ENCODE measurements at places on chromosomes 2 and 18.

DNA sequence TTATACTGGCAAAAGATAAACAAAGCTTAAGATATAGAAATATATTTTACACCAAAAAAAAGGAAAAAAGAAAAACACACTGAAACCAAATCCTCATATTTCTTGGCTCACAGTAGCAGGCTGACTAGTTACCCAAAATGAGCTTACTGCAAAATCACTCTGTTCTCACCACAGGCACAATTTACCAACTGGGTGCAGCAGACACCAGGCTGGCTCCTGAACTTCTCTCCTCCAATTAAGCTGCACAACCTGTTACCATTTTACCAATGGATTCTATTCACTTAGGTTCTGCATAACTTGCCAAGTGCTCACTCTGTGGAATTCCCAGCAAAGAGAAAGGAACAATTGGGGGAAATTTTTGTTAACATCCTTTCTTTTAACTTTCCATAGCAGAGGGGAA lies 679.3 kb downstream of the ZEB2 start:
- DNase-seq = no peak

GRCh38 chr18:46060359-46060841 lies 11.7 kb downstream of the PSTPIP2 start:
- no peak for DNase-seq

DNA sequence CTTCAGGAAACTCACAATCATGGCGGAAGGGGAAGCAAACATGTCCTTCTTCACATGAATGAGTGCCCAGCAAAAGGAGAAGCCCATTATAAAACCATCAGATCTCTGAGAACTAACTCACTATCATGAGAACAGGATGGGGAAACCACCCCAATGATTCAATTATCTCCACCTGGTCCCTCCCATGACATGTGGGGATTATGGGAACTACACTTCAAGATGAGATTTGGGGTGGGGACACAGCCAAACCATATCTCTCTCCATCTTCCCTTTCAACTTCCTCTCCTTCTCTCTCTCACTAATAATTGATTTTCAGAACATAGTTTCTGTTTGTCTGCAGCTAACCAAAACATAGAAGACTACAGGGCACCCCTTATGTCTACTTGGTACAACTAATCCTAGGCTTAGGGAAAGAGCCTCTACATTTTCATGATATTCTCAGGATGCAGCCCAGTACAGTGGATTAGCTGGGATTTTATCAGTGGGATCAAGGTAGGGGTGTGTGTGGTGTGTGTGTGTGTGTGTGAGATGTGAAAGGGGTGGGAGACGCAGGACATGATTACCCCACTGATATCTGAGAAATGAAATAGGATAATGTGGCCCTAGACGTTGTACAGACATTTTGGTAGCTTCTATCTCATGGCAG lies 2.8 kb upstream of the ATF2 start:
- DNase-seq = no peak

DNA sequence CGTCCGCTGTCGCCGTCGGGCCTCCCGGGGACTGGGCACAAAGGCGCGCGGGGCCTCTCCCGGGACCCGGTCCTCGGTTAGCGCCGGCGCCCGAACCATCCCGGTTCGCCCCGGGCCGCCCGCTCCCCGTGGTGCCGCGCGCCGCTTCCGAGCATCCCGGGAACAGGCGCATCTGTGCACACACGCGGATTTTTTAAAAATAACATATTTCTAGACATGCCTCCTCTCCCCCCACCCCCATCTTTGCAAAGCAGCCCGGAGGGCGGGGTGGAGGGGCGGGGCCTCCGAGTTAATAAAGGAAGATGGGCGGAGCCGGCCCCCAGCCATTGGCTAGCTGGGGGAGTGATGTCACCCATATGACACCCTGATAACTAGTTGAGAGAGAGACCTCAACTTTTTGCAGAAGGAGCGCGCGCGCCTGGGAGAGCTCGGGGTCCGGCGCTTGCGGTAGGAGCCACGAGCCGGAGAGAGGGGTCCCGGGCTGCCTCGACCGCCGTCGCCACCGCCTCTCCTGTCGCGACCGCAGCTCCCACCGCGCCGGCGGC lies at the start of gene SOX11:
Gene SOX11, plus strand, starts transcription at position 400 of the 545 bp plus-strand sequence. CDS start 338 bp downstream, outside the sequence.
- DNase-seq = no peak

- no peak for DNase-seq
These were observed 464 bp upstream of the SESTD1 start for GRCh38 chr2:179265082-179265510.

DNA sequence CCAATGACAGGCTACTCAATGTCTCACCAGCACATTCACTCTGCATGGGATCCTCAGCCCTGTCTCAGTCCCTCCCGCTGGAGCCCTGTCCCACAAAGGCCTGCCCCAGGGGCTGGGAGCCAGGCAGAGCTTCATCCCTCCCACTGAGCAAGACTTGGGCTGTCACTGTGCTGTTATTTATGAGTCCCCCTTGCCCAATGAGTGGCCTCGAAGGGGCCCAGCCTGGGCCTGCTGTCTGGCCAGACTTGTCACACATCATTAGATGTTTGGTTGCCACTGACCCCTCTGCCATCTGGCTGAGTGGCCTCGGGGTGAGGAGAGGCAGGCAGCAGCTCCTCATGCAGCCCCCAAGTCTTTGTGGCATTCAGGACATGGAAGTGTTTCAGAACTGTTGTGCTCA lies 330.6 kb upstream of the SKOR2 start:
- no peak for DNase-seq

GRCh38 chr2:133768256-133768655 lies 200.0 kb upstream of the NCKAP5 start:
- no peak for DNase-seq

GRCh38 chr2:82852787-82853186 lies 1606.3 kb downstream of the SUCLG1 start:
- no peak for DNase-seq

GRCh38 chr2:176098366-176099158 lies 1.0 kb upstream of the HOXD12 start:
- no peak for DNase-seq

- no peak for DNase-seq
These were observed 543 bp upstream of the MARCHF4 start for GRCh38 chr2:216372761-216373291.

- no peak for DNase-seq
These were observed 316.2 kb downstream of the GBX2 start for GRCh38 chr2:235851828-235852525.

DNA sequence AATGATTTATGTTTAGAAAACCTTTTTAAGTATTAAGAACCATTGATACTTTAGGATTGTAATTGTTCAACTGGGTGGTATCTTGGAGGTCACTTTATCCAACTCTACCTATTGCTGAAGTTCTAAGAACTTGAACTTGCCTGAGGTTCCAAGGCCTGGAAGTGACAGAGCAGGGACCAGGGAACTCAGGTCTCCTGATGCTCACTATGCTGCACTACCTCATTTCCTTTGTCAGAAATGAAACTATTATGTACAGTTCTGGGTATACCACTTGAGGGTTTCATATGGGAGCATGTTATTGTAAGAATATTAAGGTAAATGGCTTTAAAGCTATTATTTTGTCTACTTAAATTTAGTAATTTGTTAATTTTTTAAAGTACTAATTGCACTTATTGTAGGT lies 3.0 kb downstream of the MBD5 start:
- no peak for DNase-seq

GRCh38 chr2:218898109-218898878 lies 17.6 kb downstream of the WNT10A start:
- peak; percentile 61 for DNase-seq

GRCh38 chr2:173059971-173060461 lies 15.6 kb upstream of the MAP3K20 start:
- no peak for DNase-seq

DNA sequence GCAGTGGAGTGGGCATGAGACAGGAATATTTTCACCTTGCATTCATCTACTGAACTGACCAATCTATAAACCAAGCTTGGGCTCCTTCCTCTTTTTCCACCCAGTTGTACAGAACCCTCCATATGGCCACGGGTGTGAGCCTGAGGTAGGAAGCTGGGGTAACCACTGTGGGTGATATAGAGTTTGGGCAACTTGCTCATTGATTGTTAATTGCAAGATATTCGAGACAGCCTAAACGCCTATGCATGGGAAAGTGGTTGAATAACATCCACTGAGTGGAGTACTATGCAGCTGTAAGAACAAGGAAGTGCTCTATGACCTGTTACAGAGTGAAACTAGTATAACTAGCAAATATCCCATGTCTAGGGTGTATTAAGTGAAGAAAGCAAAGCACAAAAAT lies 7.3 kb upstream of the VAPA start:
- DNase-seq = no peak

DNA sequence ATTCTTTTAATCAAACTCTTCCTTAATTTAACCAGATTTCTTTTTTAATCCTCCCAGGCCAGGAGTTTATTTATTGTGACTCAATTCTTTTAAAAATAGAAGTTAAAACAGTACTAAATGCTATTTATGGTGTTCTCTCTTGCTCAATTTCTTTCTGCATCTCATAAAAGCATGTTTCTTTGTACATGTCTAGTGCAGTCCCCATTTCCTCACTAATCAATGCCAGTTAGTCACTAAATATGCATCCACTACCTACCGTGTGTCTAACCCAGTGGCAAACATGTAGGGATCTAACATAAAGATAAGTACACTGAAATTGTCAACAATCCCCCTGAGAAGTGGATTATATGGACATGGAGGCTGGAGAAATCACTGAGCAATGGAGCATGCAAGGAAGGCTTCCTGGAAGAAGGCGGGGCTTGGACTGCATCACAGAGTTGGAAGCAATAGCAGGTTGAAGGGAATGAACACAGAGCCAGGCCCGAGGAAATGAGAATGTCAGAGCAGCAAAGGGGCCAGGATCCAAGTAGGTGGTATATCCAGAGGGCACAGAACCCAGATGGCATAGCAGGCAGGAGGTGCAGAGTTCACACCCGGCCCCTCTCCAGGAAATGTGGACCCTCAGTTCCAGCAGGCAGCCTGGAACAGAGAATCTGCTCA lies 105.3 kb upstream of the FOSL2 start:
- no peak for DNase-seq

DNA sequence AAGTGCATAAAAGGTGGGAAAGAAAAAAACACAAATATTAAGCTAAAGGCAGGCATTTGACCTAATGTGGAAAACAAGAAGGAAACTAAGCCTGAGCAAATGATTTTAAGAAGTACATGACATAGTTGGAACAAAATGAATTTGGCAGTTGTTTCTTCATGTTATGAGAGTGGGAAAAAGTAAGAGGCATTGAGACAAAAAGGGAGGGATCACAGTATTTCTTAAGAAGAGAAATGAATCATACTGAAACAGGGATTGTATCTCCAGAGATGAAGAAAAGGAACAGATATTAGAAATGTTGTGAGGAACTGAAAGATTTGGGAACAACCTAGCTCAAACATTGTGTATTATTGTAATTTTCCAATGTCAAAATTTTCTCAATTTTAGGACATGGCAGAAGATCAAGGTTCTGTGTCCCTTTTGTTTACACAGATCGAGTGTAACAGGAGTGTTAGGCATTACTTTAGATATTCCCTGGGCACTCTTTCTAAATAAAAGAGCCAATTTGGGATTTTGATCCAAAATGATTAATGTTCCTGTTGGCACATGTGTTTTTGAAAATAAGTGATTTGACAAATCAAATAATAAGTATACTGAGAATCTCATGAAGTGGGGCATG lies 98.6 kb downstream of the CALCRL start:
- no peak for DNase-seq

GRCh38 chr18:24031916-24032315 lies 17.4 kb downstream of the TTC39C start:
- no peak for DNase-seq

GRCh38 chr2:77169426-77169825 lies 352.8 kb downstream of the LRRTM4 start:
- no peak for DNase-seq

DNA sequence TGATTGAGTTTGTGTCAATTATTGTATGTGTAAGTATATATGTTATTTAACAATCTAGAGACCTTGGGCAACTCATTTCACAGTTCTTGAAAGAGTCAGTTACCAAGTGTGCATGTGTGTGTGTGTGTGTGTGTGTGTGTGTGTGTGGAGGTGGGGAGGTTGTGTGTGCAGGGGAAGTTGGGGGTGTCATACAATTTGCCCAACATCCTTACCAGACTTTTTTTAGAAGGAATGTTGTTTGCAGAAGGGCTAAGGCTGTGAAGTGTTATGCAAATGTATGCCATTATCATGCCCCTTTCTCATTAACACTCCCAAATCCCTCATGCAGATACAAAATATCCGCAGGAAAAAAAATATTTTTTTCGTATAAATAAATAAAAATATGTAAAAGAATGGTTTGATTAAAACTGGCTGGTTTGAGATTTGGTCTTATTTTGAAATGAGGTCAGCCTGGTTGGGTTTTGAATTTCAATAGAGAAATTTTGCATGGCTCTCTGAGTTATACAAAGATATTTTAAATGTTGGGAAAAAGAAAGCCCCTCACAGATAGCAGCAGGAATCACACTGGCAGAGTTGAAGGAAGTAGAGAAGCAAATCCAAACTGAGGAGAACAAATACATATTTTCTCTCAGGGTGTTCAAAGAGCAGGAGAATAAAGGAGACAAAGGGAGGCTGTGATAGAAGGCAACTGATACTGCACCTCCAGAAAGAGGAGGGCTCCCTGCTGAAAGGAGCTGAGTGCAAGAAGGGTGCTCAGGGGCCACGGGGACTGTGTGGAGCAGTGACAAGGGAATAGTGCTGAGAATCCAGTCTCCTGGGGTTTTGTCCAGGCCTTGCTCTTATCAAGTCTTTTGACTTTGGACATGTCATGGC lies 1365.5 kb upstream of the CELF4 start:
- DNase-seq = no peak

DNA sequence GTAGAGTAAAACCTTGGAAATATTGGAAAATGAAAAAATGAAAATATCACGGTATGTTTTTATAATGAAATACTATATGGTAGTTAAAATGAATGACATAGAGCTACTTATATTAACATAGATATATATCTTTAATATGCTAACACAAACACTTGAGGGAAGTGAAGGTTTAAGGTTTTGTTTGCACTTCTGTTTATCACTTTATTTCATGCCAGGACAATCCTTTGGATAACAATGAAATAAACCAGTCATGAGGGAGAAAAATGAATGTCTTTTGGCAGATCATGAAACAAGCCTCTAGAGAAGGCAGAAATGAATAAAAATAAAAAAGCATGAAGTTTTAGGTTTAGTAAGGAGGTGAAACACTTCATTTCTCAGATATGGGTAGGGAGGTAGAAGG lies 89.9 kb downstream of the BAZ2B start:
- no peak for DNase-seq

DNA sequence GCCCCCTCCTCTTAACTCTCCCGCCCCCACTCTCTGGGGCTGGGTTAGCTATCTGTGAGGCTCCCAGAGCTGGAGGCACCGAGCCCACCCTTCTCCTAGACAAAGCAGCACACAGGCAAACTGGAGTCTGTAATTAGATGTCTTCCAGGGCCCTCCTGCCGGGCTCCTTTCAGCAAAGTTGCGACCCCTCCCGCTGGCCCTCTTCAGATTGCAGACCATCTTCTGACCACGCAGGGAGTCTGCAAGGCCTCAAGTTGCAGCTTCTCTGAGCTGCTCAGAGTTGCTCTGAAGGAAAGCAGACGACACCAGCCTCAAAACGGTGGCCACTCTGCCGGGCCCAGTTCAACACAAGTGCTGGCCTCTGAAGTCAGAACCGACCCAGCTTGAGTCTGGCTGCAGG lies 228.4 kb upstream of the COPS8 start:
- DNase-seq = no peak

GRCh38 chr2:75174981-75175380 lies 24.3 kb downstream of the TACR1 start:
- no peak for DNase-seq

Data from effector memory CD4-positive, alpha-beta T cell (primary cell).